Muscle of back (tissue), 13 donors: ENCODE measurements at places on chromosomes 3 and 15. TPM values are rescaled to one million over a fixed set of nuclear protein-coding genes. Genes with fewer than 3 reads are reported as not detected.

MCTP2 gene
- polyA plus RNA-seq, result 0.63 TPM

HYPK gene
- polyA plus RNA-seq, result 19.9 TPM

CA12 gene
- polyA plus RNA-seq, result 1.9 TPM

ECE2 gene
- polyA plus RNA-seq, result not detected

ADGRG7 gene
- not detected for polyA plus RNA-seq

PGBD4 gene
- 1.4 TPM for polyA plus RNA-seq

- DNase-seq, result no peak
These were observed 5.2 kb downstream of the ESYT3 start for GRCh38 chr3:138439646-138440045.

DNA sequence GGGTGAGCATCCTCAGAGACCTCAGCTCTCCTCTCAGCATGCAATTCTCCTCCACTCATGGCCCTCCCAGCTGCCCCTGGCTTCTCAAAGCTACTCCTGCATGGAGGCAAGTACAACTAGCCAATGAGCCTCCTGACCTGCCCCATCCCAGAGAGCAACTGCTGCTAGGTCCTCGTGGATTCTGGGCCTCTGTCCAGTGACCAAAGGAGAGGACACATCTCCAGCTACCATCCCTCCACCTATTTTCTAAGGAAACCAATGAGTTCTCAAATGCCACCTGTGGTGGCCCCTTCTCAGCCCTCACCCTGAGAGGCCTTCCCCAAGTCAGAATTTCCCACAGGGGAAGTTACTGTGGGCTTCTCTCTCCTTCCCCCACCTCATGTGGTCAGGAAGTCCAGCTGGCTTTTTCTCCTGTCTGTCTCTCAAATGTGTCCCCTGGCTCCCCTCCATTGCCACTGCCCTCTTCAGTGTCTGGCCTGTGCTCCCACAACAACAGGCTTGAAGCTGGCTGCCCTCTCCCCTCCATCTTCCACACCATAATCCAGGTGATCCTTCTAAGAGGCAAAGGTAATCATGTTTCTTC lies 43.0 kb downstream of the LIPC start:
- DNase-seq, result no peak

- no peak for DNase-seq
These were observed 198.1 kb downstream of the PDZRN3 start for GRCh38 chr3:73426606-73427005.

DNA sequence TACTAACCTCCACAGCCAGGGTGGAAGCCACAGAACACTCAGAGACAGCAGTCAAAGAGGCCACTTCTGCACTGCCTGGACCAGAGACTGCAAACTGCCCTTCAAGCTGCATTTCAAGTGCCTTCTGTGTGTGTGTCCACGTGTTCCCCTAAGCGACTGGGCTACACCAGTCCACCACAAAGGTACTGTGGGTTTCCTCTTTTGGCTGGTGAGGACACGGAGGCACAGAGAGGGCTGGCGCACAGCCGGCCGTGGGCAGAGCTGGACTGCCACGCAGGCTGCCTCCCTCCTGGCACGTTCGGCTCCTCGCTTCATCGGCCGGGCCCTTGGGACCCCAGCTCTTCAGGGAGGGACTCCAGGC lies 60.9 kb downstream of the MGLL start:
- no peak for DNase-seq

GRCh38 chr3:131421957-131422498 lies 40.5 kb downstream of the NUDT16 start:
- no peak for DNase-seq

DNA sequence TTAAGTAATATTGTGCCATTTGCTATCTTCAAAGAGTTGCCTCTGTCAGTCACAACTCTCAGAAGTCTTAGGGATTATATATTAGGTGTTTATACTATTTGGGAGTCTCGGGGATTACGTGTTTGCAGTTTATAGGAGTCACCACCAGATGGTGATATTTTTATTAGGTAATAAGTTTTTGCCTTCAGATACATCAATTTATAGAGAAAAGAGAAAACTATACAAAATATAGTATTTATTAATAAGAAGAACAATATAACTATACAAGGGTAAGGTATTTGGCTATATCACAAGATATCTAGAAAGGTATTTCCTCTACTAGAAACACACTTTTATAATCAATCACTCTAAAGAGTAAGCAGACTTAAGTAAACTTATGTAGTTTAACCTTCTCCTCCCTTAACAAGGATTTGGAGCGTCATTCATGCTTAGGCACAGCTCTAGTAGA lies 10.7 kb upstream of the DHX36 start:
- peak; percentile 22 for DNase-seq

DNA sequence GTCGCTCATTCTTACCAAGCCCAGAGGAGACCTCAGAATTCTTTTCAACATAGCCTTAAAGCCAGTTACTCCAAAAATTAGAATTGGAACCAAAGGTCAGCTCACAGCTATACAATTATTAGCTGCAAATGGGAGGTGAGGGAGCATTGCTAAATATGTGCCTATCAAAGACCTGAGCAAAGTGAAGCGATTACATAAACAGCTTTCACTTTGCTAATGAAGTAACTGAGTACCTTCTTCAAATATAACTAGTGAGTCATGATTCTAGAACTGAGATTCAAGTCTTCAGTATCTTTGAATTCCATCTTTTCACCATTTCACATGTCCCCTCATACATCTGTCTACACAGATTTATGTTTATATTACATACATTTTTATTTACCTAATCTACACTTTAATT lies 122.6 kb downstream of the P2RY1 start:
- DNase-seq, result no peak

- DNase-seq, result no peak
These were observed 253.9 kb upstream of the LRRN1 start for GRCh38 chr3:3545360-3545759.

- no peak for DNase-seq
These were observed 67.5 kb upstream of the MME start for GRCh38 chr3:155012584-155012983.

DNA sequence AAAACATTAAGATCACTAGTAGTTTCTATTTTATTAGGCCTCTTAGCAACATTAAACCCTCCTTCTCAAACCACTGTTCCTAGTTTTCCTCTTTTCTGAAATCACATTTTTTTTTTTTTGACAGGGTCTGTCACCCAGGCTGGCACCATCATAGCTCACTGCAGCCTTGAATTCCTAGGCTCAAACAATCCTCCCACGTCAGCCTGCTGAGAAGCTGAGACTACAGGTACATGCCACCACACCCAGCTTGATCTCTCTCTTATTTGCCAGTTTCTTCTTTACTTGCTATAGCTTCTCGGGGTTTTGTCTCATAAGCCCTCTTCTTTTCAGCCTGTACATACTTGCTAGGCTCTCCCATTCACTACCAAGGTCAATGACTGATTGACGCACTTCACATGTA lies 28.0 kb downstream of the SENP8 start:
- no peak for DNase-seq

DNA sequence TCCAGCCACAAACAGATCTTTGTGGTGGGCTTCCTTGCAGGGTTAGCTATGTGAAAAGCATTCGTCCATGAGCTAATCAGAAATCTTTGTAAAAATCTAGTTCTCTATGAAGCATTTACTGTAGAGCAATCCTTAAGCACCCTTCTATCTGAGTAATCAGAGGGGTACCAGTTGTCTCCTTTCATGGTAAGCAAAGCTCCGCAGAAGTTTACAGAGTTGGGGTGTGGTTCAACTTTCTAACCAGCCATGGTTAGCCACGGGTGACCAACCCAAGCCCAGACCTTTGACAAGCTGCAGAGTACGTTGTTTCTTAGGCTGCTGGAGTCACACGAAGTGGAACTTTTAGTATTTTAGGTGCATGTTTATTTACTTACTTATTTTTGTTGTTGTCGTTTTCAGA lies 77.4 kb downstream of the FLNB start:
- DNase-seq, result no peak

DNA sequence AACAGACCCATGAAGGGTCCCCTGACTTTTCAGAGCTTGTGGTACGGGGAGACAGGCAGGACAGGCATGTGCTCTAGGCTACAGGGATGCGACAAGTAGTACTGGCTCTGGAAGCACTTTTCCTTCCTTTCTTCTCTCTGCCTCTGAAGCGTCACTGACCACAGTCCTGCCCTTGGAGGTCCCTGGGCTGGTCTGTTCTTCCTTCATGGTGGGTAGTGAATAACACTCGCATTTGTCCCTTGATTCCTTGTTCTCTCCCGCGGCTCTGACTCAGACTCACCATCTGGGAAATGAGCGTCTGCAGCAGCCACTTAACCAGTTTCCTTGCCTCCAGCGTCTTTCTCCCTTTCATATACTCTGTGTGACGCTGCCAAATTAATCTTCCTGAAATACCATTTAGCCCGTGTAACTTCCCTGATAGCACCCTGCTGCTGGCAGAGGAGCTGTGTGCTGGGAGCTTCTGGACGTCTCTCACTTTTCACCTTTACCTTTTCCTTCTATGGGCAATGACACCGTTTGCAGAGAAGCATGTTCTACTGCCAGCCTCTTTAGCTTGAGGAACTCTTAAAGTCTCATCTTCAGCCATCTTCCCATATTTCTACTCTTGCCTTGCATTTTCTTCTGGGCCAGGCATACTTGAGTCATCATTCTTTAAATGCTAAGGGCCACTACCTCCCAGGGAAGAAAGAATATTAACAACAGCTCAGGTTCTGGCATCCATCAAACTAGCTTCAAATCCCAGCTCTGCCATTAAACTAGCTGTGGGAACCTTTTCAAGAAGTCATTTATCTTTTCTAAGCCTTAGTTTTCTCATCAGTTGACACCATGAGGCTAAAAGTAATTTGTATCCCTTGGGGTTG lies 33.6 kb downstream of the TMEM45A start:
- peak; percentile 89 for DNase-seq

DNA sequence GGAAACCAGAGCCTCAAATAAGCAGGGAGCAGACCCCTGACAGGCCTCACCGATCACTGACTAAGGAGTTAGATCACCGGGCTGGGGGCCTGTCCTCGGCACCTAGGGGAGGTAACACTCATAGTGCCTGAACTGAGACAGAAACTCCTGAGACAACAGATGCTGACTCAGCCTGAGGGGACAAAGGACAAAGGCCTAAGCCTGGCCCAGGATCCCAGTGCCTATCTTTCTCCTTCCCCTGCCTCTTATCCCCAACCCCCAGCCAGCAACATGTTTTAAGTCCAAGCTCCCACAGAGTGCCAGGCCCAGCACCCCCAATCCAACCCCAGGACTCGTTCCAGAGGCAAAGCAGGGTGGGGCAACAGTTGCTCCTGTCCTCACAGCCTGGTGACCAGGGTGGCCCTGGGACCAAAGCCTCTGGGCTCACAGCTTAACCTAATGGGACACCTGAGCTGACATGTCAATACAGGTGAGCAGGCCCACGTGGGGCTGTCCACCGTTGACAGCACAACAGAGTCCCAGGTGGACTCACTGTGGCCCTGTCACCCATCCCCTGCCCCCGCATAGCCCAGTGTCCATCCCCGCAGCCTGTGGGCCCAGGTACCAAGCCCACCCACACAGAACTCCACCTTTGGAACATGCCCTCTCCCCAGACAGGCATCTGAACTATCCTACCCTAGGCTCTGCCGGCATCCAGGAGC lies 37.4 kb downstream of the ADCY5 start:
- DNase-seq, result no peak

- no peak for DNase-seq
These were observed 9.4 kb upstream of the CAMK1 start for GRCh38 chr3:9779075-9779593.

DNA sequence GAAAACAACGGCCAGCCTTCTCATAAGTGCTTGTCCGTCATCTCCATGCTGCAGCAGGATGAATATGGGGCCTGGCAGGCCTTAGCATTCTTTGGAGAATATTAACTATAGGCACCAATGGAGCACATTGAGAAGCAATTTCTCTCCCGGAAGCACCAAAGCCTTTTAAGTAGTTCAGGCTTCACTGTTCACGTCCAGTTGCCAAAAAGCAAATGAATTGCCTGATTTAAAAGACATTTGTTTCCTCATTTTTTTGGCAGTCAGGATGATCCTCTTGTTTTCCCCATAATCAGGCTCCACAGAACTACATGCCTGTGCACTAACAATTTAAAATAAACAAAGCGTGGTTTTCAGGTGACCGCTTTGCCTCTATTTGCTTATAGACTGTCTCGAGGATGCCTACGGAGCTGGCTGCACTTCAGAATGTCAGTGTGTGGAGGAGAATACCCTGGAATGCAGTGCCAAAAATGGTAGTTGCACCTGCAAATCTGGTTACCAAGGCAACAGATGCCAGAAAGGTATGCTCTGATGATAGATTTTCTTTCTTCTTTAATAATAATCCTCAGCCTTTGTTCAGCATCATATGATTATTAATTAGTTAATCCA lies 725.2 kb upstream of the GOLIM4 start:
- peak; percentile 7 for DNase-seq
